ENCODE measurements at places on chromosomes 12 and 14.
A peak's percentile ranks its signal among the peaks of the same experiment; 100 is the strongest.

- DNase-seq: no peak
These were observed 12.8 kb downstream of the ACADS start for GRCh38 chr12:120738252-120739030.

DNA sequence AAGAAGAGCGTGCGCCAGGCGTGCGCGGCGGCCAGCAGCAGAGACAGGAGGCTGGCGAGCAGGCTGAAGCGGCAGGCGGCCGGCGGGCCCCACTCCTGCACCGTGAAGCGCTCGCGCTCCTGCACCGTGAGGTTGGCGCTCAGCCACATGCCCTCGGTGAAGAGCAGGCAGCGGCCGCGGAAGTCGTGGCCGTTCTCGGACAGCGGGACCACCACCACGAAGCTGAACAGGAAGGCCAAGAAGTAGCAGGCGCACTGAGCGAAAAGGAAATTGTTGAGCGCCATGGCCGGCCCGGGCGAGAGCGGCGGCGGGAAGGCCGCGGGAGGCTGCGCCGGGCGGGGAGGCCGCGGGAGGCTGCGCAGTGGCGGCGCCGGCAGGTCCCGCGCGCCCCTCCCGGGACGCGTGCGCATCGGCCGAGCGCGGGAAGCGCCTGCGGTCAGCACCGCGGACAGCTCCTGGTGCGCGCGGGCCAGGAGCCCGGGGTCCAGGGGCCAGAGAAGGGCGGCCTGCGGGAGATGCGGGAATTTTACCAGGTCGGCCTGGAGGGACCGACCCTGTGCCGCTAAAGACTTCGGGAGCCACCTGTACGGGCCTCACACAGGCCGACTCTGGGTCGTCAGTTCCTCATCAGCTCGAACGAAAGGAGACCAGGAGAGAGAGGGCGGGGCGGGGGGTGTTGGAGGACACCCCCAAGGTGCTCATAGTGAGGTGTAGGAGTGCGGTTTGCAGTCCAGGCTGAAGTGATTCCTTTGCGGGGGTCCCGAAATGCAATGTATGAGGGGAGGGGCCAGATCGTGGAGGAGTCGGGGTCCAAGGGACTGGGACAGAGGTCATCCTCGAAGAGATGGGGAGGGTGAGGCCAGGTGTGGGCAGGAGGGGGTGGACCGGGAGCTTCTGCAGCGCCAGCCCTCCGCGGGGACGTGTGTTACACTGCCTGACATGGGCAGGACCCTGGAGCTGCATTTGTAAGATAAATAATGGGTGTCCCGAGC is at the start of gene TMEM179:
Gene TMEM179, minus strand, starts transcription at position 315 of the 992 bp plus-strand sequence. Its CDS starts 31 bp downstream, at position 284.
- DNase-seq: no peak

DNA sequence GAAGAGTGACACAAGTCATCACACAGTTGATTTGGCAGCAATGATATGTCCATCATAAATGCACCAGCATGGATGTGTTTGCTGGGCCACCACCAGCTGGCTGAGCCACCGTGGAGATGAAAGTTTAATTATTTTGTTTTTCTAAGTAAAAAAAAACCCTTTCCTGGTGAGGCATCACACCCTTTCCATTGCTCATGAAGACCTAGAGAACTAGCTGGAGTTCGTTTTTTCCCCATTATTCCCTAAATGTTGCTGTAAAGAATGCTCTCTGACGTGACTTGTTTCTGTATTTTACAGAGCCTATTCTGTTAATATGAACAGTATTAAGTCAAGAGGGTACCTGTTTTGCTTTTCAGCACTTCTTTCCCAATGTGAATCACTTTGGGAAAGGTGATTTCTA is 257.9 kb downstream of the MSRB3 start:
- DNase-seq: no peak

DNA sequence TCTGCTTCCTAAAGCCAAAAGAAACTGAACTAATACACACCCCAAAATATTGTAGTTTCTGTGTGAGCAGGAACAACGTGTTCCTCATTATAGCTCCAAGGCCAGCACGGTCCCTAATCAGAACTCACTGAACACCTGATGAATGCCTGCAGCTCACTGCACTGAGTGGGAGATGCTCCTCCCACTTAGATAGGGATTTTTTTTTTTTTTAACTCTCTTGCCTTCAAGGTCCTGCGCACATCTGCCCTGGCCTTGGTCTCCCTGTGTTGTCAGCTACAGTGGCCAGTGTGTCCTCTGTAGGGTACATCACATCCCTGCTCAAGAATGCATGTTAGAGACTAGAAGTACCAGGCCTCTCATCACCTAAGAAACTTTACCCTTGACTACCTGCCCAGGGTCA is 44.3 kb upstream of the TMPO start:
- DNase-seq: no peak

DNA sequence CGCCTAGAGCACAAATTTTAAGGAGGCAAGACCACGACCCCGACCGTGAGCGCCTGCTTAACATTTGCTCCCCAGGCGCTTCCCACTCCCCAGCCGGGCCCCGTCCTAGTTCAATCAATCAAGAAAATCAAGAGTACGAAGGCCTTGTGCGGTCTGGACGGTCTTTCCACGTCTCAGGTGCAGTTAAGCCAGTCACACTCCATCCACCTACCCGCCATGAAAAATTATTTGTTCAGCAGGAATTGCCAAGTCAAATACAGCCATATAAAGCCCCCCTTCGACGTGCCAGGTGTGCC is 603 bp upstream of the LRR1 start:
- no peak for DNase-seq

DNA sequence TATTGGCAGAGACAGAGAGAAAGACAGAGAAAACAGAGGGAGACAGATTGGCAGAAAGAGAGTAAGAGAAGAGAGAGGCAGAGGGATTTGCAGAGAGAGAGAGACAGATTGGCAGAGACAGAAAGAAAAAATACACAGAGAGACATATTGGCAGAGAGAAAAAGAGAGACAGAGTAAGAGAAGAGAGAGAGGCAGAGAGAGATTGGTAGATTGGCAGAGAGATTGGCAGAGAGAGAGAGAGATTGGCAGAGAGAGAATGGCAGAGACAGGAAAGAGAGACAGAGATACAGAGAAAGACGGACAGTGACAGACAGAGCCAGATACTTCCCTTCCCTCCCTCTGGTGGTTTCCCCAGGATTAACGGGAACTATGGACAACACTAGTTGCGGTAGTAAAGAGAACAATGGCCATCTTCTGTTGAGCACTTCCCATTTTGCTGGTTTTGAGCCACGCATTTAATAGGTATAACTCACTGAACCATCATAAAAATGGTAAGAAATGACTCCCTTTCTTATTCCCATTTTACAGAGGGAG is 2.6 kb upstream of the NOS1 start:
- DNase-seq: no peak

DNA sequence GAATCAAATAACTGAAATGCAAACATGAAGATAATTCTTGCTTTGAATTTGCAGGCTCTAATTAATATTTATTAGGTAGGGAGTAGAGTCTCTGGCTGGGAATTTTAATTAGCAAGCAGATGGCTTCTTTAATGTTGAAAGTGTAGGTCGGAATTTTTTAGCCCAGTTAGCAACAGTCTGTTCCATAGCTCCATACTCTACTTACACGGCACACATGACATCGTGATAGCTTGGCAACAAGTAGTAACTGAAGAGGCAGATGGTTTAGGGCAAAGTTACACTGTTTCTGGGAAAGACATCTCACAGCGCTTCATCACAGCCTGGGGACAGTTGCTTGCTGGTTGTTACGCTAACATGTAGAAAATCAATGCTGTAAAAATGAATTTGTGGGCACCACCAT is 710.7 kb downstream of the GALC start:
- no peak for DNase-seq

- peak; percentile 55 for DNase-seq
These were observed 18.1 kb downstream of the VSX2 start for GRCh38 chr14:74257078-74257940.

GRCh38 chr14:31965735-31966598 is 111.1 kb upstream of the ARHGAP5 start:
- DNase-seq: no peak

DNA sequence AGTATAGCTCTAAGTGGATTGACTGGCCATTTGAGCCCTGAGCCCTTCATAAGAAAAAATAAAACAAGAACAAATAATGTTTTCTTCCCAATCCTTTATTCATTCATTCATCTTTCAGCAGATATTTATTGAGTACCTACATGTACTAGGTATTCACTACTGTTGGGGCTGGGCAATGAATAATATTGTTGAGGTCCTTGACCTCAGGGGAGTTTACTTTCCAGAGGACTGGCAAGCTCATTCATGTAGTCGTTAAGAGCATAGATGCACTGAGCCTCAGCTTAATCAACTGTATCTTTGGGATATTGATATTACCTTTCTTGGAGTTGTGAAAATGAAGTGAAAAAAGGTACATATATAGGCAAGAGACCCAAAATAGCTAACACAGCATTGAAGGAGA is 7.6 kb downstream of the CFAP54 start:
- no peak for DNase-seq

All from CD4-positive, alpha-beta T cell (primary cell).